Activated T-helper 17 cell treated with anti-CD3 and anti-CD28 coated beads, Interleukin-2, amount 50 U/mL, for 72 hours (primary cell): ENCODE measurements at places on chromosomes 3 and 15.

DNA sequence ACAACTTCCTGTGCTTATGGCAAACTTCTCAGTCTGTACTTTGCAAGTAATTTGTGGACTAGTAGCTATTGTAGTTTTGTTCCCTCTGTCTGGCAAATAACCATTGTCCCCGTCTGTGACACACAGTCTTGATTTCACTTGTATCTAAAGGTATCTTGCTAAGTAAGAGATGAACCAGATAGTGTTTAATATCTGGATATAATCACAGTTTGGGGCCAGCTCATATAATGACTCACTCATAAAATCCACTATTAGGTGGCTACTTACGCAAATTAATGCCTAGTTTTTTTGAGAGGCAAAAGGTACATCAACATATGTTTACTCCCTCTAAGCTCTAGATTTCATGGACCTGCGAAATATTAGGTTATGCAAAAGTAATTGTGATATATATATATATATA is 30.4 kb downstream of the VGLL3 start:
- no peak for ATAC-seq

GRCh38 chr3:89314454-89315098 is 207.2 kb downstream of the EPHA3 start:
- no peak for ATAC-seq

DNA sequence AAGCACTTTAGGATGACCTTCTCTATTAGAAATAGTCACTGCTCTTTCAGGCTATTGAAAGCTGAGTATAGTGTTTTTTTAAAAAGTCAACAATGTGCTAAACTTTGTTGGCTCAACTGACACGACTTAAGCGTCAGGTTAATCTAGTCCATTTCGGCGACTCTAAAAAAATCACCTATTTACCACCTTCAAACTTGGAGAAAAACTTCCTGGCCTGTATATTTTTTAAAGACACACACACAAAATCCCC is 517.8 kb downstream of the FOXP1 start:
- ATAC-seq, result no peak

DNA sequence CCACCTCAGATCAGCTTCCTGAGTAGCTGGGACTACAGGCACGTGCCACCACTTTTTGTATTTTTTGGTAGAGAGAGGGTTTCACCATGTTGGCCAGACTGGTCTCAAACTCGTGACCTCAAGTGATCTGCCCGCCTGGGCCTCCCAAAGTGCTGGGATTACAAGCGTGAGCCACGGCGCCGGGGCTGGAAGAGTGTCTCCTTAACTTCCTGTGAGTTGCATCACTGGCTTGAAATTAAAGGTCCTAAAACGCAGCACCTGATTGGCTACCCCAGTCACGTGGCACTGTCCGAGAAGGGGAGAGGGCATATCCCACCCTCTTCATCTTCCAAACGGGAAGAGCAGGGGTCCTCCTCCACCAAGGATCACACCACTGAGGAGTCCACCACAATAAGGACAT is 5.5 kb upstream of the FAM174B start:
- no peak for ATAC-seq

DNA sequence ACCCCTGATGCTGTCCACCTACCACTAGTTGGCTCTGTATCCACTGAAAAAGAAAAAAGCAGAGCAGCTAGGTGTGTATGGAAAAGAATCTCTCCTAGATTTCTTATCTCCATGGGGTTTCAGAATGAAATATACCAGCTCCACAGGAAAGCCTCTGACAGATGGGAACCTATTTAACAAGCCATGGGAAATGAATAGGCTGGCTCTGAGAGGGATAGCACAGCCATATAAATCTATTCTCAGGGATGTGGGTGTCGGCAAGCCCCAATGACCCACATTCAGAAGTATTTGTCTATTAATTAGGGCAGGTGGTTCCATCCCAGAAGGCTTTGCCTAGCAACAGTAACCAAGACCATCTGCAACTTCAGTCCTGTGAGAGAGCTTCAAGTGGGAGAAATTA is 694.1 kb downstream of the AGBL1 start:
- ATAC-seq, result no peak

GRCh38 chr3:99859825-99860224 is 42.2 kb downstream of the CMSS1 start:
- no peak for ATAC-seq

DNA sequence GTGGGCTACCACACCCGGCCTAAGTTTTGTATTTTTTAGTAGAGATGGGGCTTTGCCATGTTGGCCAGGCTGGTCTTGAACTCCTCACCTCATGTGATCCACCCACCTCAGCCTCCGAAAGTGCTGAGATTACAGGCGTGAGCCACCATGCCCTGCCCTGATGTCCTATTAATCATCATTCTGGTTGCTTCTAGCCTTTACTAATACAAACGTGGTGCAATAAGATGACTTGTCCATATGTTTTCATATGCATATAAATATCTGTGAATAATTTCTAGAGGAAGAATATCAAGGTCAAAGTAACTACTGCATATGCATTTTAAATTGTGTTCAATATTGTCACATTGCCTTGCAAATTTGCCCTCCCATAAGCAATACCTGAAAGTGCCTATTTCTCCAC is 25.5 kb upstream of the PDHB start:
- ATAC-seq, result no peak

DNA sequence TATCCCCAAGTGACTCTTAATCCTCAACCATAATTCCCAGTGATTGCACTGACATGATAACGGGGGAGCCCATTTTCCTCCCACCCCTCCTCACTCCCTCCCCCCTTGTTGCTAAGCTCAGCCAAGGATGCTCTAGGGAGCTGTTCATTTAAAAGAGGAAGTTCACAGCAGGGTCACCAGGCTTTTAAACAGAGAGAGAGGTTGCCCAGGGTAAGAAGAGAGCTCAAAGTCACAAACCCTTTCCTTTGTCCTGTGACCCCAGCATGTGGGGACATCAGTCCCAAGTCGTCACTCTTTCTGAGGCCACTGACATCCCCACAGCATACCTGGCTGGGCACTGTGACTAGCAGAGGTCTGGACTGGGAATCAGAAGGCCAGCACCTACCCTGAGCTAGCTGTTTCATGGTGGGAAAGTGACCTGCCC is 144.1 kb downstream of the RORA start:
- ATAC-seq, result no peak

DNA sequence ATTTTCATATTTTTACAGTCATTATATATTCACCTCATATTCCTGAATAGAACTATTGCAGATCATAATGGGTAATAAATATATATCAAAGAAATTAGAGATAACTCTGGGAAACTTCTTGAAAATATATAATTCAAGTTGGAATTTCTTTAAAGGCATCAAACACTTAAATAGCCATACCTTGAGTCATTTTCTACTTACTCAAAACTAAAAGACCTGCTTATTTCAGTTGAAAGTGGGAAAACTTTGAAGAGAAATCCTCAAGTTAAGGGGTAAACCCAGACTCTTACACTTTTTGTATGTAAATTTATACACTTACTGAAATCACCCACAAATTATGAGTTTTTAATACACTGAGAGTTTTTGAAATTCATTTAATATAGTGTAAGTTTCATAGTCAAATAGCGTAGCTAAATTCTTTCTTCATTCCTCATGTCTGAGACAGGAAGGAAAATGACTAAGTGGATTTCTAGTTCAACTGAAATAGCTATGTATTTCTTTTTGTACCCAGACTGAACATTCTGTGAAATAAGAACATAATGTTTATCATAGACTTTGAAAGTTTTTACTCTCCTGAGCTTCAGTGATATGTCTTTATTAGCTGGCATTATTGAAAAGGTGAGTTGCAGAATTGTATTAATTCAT is 4.6 kb upstream of the ALCAM start:
- ATAC-seq, result no peak

DNA sequence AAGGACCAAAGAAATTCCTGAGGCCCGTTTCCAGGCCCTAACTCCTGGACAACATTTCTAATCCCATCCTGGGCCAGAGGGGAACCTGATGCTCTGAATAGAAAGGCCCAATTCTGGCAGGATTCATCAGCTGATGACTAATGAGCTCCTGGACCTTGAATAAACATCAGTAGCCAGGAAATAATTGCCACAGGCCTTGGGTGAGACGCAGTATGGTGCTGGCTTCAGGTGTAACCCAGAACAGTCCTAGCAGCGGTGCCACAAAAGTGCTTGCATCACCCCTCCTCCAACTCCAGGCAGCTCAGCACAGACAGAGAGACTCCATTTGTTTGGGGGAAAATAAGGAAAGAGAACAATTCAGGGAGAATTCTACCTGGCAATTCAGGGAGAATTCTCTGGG is 184.7 kb upstream of the POU1F1 start:
- ATAC-seq, result no peak

DNA sequence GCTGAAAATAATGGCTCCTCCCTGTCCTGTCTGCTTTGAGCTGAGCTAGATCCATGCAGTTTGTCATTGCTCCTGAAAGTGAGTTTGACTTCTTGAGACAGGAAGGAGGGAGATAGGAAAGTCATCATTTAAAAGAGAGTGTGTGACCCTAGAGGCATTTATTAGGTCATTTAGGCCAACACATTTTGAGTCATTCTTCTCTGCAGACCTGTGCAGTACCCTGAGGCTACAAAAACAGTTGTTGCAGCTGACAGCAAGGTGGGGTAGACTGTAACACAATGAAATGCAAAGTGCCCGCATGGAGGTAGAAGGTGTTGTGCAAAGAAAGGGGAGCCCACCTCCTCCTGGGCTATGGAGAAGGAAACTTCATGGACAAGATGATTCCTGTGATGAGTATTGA is 102.8 kb upstream of the PFN2 start:
- ATAC-seq, result no peak

GRCh38 chr15:101013769-101014675 is 94.9 kb downstream of the LRRK1 start:
- no peak for ATAC-seq

GRCh38 chr3:56952061-56952460 is 108.4 kb upstream of the SPATA12 start:
- no peak for ATAC-seq

GRCh38 chr3:82163907-82164520 is 402.6 kb upstream of the GBE1 start:
- no peak for ATAC-seq
